Stimulated activated CD8-positive, alpha-beta memory T cell treated with anti-CD3 and anti-CD28 coated beads, Interleukin-4, amount 100 ng/mL, for 1 hour (primary cell): ENCODE measurements at places on chromosomes 3 and 15.

- peak; percentile 1 for DNase-seq
These were observed 842 bp downstream of the PCCB start for GRCh38 chr3:136250903-136251460.

GRCh38 chr3:114152519-114153151, 26.2 kb downstream of the DRD3 start:
- DNase-seq, result peak; percentile 75

- no peak for DNase-seq
These were observed 26.2 kb downstream of the PSTPIP1 start for GRCh38 chr15:77021088-77021481.

GRCh38 chr3:15679306-15679705, 77.8 kb downstream of the BTD start:
- DNase-seq, result no peak

DNA sequence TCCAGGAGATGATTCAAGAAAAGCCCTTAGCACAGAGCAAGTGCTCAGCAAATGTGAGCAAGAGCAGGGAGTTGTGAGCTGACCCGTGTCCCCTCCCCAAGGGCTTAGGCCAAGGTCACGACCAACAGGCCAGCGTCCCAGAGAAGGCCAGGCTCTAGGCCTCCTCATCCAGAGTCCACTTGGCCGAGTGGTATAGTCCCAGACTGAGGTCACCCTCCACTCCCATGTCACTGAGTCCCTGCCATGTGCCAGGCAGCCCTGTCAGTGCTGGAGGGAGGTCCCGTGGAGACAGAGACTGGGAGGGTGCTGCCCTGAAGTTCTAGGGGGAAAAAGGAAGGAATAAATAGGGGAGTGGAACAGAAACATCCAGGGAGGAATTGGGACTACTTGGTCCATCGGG, 44.0 kb downstream of the TPRA1 start:
- DNase-seq, result no peak

- DNase-seq, result no peak
These were observed 6.7 kb downstream of the IDH2 start for GRCh38 chr15:90095521-90095959.

- DNase-seq, result peak; percentile 31
These were observed 19.5 kb downstream of the MESD start for GRCh38 chr15:80970018-80970657.

GRCh38 chr3:51721062-51721745, 14.3 kb downstream of the GRM2 start:
- DNase-seq, result no peak

- no peak for DNase-seq
These were observed 18.4 kb downstream of the TM4SF18 start for GRCh38 chr3:149314807-149315578.

DNA sequence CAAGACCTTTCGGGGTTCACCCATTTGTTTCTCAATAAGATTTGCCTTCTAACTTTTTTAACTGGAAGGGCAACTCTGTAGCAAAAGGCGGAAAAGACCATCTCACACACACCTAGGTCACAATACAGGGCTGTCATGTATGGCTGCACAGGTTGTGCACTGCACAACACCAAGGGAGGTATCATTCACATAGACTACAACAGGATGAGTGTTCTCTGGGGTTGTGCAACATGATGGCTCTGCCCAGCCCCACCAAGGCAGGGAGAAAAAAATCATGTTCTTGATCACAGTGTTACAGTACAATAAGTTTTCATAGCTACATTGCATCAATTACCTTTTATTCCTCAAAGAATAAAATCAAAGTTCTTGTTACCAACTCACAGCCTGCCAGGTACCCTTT, 52.8 kb downstream of the ANXA2 start:
- no peak for DNase-seq

- DNase-seq, result no peak
These were observed 26.5 kb downstream of the CFAP161 start for GRCh38 chr15:81160312-81161159.

GRCh38 chr3:132083583-132084279, 48.9 kb upstream of the CPNE4 start:
- DNase-seq, result no peak

GRCh38 chr3:114831861-114832260, 315.2 kb downstream of the ZBTB20 start:
- DNase-seq, result no peak

- DNase-seq, result no peak
These were observed 245.4 kb downstream of the ERC2 start for GRCh38 chr3:56222866-56223265.

GRCh38 chr3:71973274-71974030, 188.5 kb upstream of the PROK2 start:
- DNase-seq, result no peak

- DNase-seq, result peak; percentile 75
These were observed at the start of gene LMLN for GRCh38 chr3:197959891-197960693. LMLN (plus strand) TSS chr3:197960217; CDS start chr3:197960246, 29 bp downstream.

DNA sequence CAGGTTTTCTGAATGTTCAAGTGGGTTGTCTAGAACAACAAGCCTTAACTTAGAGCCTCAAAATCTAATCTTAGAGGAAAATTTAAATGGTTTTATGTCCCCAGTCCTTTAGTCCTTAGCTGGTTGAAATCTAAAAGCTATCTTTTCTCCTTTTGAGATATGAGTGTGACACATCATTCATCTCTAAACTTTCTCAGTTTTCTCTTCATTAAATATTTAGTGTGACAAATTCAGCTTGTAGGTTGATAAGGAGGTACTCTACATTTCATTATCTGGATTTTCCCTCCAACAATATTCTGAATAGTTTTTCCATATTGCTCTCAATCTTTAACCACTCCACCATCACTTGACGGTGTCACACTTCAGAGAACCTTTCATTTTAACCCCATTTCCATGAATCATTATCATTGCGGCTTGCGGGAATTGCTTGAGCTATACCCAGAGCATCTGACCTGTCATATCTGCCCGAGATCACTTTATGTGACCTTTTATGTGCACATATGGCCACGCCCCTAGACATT, 16.1 kb upstream of the ATP8B4 start:
- DNase-seq, result no peak

- no peak for DNase-seq
These were observed 564 bp upstream of the GABPB1 start for GRCh38 chr15:50355619-50355905.

- DNase-seq, result no peak
These were observed 571.9 kb upstream of the ZNF385D start for GRCh38 chr3:22322861-22323260.
